ENCODE measurements at places on chromosomes 11 and 22.
A peak's percentile ranks its signal among the peaks of the same experiment; 100 is the strongest.

GRCh38 chr11:128506999-128507611, 80.3 kb downstream of the ETS1 start:
- DNase-seq, result no peak

DNA sequence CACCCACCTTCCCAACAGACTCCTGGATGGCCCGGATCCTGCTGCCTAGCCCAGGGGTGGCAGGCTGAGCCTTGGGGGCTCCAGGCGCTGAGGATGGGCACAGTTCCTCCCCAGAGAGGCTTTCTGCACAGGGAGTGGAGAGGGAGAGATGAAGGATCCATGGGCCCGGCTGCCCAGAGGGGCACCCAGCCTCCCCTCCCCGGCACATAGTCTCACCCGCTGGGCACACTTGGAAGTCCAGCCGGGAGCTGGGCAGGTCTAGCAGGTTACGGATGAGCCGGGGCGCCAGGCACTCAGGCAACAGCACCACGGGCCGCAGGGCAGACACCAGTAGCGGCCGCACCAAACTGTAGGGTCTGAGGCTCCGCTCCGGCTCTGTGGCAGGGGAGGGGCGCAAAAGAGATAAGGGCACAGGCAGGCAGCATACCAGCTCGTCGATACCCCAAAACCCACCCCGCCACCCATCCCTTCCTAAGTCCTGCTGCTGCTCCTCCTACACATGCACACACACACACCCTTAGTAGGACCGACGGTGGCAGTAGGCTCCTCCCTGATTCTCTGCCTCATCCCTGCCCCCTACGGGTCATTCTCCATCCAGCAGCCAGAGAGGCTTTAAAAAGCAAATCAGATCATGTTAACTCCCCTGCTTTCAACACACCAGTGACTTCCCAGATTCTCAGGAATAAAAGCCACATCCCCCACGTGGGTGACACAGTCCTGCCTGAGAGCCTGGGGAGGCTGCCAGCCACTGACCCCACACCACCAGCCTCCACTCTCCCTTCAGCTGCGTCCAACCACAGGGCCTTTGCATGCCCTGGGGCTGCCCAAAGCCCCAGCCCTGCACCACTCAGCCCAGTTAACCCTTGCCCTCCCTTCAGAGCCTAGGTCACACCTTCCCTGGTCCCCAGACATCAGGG, 6.5 kb upstream of the MFNG start:
- no peak for DNase-seq

- DNase-seq, result no peak
These were observed 29.1 kb upstream of the TXNRD2 start for GRCh38 chr22:19970479-19971275.

GRCh38 chr11:117793583-117793982, 3.4 kb downstream of the DSCAML1 start:
- DNase-seq, result no peak

DNA sequence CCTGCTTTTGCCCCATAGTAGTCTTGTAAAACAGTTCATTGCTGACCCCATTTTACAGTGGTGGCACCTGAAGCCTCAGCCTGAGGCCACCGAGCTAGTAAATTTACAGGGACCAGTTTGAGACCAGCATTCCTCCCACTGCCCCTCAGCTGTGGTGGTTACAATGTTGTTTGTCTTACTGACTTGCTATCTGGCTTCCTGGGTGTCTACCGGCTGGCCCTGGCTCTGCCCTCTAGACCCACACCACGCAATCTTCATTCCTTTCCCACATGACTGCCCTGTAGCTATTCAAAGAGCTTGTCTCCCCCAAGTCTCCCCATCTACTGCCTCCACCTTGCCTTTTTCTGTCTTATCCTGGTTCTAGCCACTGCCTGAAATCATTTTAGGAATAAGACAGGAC, 20.8 kb downstream of the PIK3IP1 start:
- DNase-seq, result no peak

- no peak for DNase-seq
These were observed 21.3 kb downstream of the SYN3 start for GRCh38 chr22:33036881-33037280.

DNA sequence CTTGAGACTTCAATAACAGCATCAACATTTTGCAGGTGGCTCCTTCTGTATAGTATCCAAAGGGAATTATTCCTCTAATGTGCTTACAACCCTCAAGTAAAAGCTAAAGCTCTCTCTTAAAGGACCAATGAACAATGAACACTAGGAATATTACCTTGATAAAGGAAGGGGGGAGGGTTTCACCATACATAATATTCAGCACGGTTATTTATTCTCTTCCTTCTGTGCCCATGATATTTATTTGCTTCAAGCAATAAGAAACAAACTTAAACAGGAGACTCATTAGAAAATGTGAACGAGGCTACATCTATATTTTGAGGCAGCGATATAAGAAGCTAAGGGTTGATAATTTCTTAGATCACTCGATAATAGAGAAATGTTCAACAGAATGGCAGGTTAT, 21.2 kb downstream of the BLID start:
- no peak for DNase-seq

DNA sequence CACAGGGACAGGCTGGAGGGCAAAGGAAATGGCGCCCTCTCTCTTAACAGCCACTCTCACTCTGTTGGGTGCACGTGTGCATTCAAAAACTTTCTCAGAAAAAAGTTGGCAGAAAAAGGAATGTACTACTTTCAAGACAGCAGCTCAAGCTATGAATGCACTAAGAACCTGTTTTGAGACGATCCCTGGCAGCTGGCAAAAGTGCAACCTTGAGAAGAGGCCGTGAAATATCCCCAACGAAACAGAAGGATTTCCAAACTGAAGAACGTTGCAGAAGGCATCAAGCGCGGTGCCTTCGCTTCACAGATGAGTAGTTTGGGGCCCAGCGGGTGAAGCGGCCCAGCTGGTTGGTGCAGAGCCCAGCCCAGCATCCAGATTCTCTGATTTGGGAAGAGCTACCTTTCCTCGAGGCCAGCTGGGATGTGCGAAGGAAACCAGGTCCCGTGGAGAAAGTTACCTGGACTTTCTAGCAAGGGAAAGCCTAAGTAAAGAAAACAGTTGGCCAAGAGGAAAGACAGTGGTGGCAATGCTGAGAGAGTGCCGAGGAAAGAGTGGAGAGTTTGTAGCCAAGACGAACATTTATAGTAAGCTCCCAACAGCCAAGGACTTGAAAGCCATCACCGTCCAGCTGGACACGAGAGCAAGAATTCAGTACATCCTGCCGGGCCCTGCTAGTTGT, 16.3 kb downstream of the IFT27 start:
- DNase-seq, result no peak

DNA sequence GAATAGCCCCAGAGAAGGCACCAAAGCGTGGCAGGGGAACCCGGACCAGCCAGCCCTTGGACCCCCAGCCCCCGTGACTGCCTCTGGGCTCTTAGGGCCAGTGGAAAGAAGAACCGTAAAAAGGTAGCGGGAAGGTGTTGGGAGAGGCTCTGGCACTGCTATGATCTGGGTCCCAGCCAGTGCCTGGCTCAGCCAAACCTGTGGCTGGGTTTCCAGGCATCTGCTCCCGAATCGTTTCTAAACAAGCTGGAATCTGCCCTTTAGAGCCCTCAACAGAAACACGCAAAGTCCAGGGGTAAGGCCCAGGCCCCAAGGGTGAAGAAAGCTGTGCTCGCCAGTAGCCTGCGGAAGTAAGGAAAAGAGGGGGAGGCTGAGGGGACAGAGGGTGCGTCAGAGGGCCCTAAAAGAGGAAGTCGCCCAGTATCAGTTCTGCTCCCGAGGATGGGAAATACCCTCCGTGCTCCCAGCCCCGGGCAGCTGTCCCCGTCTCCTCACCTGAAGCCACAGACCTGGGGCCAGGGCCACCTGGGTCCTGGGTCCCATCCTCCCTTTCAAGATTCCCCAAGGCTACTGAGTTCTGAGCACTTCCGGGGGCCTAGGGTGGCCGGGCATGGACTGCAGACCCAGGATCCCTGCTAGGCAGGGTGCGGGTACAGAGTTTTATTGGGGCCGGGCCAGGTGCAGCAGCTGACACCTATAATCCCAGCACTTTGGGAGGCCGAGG, 24.7 kb downstream of the IL10RA start:
- DNase-seq, result no peak

DNA sequence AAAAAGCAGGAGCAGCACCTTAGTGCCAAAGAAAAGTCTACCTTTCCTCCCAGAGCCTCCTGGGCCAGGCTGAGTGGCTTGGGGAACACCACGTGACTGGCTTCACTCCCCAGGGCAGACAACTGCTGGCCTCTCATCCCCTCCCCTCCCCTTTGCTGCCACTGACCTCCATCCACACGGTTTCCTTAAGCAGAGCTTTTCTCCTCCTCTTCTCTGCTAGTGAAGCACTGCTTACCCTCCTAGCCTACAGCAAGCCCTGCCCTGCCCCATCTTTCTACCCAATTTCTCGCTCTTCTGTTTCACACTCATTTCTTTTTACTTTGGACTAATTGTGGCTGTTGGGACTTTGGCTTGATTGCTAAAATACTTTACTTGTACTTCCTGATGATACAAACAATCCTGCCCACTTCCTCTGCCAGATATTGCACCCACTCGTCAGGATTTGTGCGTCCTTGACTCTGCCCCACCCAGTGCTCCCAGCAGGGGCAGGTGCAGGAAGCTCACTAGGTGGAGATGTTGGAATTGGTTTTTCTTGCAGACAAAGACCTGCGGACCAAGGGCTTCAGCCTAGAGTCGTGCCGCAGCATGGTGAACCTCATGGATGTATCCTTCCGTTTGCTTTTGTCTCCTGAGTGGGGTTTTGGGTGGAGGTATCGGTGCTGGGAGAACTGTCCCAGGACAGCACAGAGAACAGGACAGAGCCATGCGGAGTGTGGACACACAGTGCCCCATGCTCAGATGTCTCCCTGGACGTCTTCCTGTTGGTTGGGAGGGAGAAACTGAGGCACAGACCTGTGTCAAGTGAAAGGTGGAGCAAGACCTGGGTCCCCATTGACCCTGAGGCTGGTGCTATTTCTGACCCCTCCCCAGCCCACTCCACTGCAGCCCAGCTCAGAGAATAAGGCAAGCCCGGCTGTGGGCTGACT, 27.3 kb downstream of the CAPN1 start:
- DNase-seq, result no peak

GRCh38 chr11:103936059-103936458, 100.4 kb upstream of the DDI1 start:
- no peak for DNase-seq

- DNase-seq, result no peak
These were observed 5.1 kb downstream of the ZPR1 start for GRCh38 chr11:116782728-116783127.

DNA sequence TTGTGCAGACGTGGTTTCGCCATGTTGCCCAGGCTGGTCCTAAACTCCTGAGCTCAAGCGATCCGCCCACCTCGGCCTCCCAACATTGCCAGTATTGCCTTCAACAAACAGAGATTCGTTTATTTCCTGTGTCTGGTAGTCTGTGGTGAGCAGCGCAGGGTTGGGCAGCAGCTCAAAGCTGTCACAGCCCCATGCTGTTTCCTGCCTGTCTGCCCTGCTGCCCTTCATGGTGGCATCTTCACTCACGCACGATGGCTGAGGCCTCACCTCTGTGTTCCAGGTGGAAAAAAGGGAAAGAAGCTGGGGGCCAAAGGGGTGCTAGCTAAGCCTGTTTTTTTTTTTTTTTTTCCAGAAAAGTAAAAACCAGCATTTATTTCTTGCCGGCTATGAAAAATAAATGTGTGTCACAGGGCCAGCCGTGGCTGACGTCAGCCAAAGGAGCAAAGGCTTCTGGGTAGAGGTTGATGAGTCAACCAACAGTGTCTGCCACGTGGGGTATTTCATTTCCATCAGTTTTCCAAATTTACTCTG, 28.8 kb downstream of the TBC1D22A start:
- peak; percentile 5 for DNase-seq

GRCh38 chr22:50206599-50206998, 5.8 kb downstream of the SELENOO start:
- DNase-seq, result no peak

DNA sequence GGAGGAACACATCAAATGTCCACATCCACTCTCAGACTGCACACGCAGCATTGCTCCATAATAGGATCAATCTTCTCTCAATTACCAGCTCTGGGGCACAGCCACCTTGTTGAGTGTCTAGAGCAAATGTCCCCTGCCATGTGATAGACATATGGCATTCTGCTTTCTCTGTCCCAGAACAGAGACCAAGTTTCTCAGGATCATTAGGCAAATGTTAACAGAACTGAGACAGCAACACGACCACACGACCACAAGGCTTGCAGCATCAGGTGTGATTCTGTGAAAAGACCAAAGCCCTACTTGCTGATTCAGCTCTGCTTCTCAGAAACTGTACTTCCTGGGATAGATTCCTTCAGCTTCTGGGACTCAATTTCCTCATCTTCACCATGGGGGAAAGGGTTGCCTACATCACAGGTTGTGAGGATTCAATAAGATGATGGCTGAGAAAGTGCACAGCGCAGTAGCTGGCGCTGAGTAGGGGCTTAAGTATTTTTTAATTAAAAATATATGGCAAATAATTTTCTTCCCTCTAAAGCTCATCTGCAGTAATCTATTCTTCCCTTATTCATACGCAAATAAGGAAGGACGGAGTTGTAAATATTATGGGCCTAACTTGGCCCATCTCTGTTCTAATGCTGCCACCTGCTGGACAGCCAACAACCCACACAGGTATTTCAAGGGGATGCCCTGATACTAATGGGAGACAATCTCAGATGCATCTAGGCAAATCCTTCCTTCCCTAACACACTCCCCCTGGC, 54.3 kb upstream of the USP47 start:
- peak; percentile 16 for DNase-seq

DNA sequence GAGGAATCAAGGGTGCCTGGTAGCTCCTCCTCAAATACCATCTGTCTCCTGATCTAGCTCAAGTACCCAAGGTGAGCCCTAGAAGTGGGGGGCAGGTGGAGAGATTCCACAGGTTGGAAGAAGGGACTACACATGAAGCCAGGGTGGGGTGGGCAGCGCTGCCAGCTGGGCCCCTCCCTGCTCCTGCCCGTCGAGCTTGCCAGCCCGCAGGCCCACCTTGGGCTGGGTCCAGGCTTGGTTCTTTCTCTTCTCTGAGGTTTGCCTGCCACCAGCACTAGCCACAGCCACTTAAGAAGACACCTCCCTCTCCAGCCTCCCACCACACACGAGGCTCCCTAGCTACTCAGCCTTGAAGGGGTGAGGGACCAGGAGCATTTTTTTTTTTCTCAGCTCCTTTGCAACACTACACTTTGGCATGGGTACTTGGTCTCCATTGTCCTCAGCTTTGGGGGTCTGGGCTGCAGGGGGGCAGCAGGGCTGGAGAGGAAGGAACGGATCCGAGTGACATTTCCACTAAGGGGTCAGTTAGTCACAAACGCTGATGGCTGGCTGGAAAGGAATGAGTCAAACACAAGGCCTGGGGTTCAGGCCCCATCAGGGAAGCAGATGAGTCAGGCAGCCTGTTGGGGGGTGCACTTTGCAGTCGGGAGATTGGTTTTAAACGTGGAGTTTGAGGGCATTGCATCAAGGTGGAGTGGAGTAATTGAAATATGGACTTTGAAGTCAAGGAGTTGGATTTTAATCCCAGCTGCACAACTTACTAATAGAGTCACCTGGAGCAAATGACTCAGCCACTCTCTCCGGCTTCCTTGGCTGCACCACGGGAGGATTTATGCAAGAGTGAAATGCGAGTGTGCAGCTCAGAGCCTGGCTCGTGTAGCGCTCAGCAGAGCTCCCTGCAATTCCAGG, 7.4 kb upstream of the NPTXR start:
- no peak for DNase-seq

- DNase-seq, result no peak
These were observed 48.9 kb downstream of the POLD3 start for GRCh38 chr11:74641289-74641688.

GRCh38 chr11:15943418-15944197, 412.7 kb downstream of the SOX6 start:
- DNase-seq, result no peak
